Fibroblast of skin of left quadriceps (primary cell): ENCODE measurements at places on chromosomes 5 and 9.

DNA sequence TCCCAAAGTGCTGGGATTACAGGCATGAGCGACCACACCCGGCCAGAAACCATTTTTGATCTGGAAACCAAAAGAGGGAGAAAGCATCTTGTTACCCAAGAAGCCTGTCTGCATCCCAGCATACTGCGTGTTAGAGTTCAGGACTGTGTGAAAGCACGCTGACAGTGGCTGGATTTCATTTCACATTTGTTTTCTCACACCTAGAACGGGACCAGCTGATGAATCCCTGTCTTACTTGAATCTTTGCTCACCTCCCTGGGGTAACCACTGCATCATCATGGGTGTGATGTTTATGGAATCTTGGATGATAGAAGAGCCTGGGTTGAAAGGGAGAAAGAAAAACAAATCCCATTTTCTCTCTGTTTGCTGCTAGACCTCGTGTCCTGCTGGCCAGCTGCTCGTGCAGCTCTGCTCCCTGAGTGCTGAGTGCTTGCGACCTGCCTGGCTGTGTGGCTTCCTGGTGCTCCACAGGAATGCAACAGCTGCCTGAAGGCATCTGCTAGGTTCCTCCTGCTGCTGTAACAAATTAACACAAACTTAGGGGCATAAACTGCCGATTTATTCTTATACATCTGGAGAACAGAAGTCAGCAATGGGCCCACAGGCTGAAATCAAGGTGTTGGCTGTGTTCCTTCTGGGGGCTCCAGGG lies 378.3 kb upstream of the DAP start:
- DNase-seq, result no peak

DNA sequence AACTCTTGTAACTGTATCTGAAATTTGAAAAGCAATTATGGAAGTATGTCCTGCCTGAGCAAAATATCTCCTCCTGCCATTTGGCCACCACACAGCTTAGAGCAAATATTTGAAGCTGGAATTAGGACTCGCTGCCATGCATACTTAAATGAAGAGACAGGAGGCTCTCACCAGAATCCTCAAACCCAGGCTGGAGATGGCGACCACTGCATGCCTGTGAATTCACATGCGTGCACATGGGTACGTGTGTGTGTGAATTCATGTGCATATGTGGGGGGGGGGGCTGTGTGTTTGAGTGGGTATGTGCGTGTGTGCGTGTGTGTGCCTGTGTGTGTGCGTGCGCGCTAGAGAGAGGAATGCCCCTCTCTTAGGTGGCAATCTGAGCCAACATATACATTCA lies 84.1 kb upstream of the IRX1 start:
- DNase-seq, result no peak

- DNase-seq, result no peak
These were observed 118.6 kb downstream of the ARRDC3 start for GRCh38 chr5:91264311-91265051.

- DNase-seq, result no peak
These were observed 390.6 kb upstream of the C9orf72 start for GRCh38 chr9:27963836-27964235.

DNA sequence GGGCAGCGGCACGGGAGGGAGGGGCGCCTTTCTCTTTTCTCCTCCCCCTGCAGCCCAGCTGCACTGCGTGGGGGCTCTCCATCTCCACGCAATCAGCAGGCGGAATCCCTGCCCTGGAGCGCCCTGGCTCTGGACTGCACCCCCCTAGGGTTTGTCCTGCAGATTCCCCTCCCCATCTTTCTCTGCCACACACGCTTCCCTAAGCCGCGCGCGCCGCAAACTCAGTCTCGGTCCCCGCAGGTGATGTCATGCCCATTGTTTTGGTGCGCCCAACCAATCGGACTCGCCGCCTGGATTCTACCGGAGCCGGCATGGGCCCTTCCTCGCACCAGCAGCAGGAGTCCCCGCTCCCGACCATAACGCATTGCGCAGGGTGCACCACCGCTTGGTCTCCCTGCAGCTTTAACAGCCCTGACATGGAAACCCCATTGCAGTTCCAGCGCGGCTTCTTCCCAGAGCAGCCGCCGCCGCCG lies at the start of gene KCNN2:
KCNN2 (plus strand) TSS at position 347 of the 473 bp plus-strand sequence; CDS start at position 417, 70 bp downstream.
- DNase-seq, result peak; percentile 52

DNA sequence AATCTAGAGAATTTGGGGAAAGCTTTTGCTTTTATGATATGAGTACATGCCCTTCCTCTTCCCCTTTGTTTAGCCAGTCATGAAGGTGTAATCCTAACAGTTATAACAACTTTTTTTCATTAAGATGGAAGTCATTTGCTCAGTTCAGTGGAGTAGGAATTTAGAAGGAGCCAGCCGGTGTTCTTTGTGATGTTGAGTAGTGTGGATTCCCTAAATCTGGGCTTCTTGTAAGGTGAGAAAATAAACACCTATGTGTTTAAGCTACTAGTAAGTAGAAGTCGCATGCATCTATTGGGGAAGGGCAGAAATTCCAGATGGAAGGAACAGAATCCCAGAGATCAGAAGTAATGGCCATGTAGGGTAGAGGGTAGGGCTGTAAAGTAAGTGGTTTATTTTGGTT lies 13.6 kb upstream of the CNTLN start:
- DNase-seq, result no peak

- no peak for DNase-seq
These were observed 80.0 kb downstream of the SV2C start for GRCh38 chr5:76163111-76163628.

DNA sequence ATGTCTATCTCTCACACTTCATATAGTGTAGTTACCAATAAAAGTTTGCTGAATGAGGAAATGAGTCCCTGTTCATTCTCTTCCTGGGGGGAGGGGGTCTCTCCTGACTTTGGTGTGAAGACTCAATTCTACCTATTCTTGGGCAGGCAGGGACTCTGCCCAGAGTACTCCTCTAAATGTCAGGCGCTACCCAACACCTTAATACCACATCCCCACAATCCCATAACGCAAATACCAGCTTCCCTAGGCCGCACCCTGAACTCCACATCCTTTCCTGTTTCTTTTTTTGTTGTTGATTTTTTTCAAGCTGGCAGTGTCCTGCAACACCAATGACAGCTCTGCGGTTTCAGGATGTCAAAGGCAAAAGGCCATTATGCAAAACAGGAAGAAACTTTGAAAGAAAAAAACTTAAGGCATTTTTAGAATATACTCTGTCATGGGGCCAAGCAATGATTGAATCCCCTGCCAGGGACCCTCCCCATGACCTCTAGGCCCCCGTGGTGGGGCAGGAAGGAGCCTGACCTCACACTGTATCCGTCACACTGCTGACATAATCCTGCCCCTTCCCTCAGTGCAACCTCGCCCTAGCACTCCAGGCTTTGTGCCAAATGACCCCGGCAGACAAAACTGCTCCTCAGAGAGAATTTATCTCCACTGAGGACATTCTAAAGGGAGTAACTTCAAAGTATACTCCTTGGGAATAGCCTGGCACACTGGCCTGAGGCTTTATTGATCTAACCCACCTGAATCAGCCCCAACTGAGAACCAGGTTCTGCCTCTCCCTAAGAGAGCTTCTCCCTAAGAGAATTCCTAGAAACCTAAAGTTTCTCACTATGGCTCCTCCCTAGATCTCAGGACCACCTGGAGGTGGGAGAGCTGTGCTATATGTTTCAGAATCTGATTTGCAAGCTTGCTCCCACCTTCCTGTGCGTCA lies 8.0 kb downstream of the B4GALT1 start:
- DNase-seq, result no peak

- DNase-seq, result no peak
These were observed 132.9 kb downstream of the LHFPL2 start for GRCh38 chr5:78515670-78516069.

DNA sequence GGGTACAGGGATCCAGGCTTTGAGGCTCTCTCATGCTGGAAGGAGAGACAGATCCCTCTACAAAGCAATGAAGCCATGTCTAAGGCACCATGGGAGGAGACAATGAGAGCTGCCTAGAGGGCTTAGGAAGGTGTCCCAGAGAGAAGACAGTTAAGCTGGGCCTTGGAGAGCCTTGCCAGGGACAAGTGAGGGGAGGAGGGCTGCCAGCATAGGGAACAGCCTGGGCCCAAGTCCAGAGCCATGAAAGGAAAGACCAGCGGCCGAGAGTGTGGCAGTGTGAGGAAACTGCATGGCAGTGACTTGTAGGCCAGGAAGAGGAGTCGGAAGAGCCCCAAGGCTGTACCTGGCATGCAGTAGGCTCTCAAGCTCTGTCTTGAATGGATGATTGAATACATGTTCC lies 88.5 kb downstream of the PSD2 start:
- DNase-seq, result no peak

DNA sequence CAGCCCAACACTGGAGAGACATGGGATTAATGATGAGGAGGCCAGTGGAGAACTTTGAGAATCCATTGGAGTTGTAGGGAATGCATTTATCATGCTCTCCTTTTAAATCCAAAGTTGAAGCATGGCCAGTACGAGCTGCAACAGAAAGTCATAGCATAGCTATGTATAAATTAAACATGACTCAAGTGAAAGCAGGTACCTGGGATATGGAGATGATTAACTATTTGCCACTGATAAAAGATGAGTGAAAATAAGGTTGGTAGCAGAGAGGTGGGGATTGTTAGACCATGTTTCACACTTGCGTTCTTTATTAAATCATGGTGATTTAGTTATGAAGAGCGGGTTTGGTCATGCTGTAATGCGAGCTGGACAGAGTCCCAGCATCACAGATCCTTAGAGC lies 189.6 kb downstream of the ARHGEF28 start:
- no peak for DNase-seq

DNA sequence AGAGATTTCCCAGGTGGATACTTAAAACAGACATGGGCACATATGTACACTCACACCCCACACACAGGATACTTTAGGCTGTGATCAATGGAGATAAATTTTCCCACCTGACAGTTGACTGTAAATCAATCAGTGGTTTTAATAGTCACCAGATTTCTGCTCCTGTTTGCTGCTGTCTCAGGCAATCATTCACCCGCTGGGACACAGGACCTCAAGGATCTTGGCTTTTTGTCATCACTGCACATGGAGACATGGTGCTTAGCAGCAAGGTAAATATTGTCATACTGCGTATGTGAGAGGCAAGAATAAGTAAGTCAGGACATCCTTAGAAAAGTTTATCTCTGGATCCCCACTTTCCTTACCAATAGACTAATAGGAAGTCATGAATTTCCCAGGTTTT lies 60.8 kb upstream of the KLF9 start:
- no peak for DNase-seq

- no peak for DNase-seq
These were observed 125.3 kb upstream of the DAPK1 start for GRCh38 chr9:87372356-87372851.

DNA sequence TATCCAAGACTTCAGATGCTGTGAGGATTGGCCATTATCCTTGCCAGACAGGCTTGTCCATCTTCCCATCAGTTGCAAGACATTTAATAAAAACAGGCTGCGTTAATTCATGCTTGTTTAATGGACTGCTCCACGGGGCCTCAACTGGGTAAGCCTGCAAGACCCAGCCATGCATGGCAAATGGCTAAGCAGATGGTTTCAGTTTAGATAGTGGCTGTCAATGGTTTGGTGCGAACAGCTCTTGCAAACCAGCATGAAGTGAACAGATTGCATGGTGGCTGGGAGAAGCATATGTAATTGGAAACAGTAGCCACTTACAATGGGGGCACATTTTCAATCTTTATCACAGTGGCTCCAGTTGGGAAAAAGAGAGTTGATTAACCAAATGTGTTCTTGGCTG lies 628.2 kb upstream of the KLF4 start:
- peak; percentile 34 for DNase-seq

DNA sequence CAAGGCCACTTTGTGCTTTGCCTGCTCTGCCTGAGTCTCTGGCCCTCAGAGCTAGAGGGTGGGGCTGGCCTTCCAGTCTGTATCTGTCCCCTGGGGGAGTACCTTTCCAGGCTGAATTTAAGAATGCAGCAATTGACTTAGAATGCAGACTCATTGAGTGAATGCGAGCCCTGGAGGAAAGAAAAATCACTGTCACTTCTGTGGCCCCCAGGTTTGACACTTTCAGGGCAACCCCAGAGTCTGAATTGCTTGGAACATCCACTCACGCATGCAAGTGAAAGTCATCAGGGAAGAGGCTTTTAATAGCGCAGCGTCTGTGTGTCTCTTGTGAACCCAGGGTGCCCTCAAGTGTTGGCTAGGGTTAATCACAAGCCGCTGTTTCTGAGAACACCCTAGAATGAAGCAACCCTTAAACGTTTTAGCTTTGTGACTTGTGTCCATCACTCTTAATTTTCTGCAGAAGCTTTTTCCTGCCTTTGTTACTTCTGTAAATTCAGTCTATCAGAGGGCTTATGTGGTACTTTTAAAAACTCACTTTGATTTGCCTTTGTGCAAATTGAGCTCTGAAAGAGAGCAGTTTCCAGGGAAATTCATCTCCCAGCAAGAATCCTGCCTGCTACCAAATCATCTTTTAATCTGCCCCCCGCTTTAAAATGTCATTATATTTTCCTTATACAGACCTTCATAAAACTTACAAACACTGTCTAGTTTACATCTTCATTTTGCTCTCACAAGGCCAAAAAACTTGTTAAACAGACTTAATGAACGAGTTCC lies 146.8 kb upstream of the IQGAP2 start:
- DNase-seq, result peak; percentile 32

DNA sequence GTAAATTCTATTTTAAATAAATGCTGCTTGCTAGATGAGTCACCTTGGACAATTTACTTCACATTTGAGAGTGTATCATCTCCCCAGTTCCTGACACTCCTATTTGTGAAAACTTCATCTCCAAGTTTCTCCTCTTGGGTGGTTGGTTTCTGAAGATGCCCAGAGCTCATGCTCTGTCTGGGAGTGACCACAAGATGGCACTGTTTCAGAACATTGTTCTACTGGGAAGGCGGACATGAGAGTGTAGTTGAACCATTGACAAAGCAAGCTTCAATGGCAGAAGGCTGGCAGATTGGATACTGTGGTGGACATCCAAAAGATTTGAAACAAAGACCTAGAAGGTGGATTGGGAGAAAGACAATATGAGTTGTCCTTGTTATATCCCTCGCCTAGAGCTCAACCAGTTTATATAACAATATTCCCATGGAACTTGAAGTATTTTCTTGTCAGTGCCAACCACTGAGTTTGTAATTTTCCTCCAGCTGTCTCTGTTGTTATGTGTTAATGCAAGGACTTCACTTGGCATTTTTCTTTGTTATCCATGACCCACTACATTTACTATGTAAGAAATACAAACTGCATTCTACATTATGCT lies 234.3 kb upstream of the ANKH start:
- DNase-seq, result peak; percentile 21

- peak; percentile 63 for DNase-seq
These were observed 555.1 kb upstream of the ADAMTS16 start for GRCh38 chr5:4584982-4585381.

DNA sequence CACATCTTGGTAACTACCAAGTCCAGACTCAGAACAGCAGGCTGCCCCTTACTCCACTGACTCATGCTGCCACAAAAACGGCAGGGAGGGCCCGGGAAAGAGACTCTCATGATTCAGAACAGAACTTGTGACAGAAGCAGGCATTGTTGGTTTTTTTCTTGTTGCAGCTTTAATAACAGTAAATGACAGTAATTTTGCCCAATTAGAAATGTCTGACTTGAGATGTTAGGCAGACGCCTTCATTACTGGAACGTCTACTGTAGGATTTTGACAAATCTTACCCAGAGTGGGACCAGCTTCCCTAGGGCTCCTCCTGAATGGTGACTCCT lies 77.9 kb downstream of the SEMA5A start:
- DNase-seq, result peak; percentile 55

GRCh38 chr9:7173139-7173538 lies 415.4 kb downstream of the KDM4C start:
- DNase-seq, result no peak

- no peak for DNase-seq
These were observed 227.0 kb downstream of the PAPPA start for GRCh38 chr9:116380496-116380995.

GRCh38 chr9:95012035-95012708 lies 285.7 kb downstream of the AOPEP start:
- no peak for DNase-seq

- DNase-seq, result no peak
These were observed 644 bp downstream of the IER5L start for GRCh38 chr9:129177443-129177790.
